A673 (cell line): ENCODE measurements at places on chromosomes 2 and 18. TPM values are rescaled to one million over a fixed set of nuclear protein-coding genes. Genes with fewer than 3 reads are reported as not detected.

DNA sequence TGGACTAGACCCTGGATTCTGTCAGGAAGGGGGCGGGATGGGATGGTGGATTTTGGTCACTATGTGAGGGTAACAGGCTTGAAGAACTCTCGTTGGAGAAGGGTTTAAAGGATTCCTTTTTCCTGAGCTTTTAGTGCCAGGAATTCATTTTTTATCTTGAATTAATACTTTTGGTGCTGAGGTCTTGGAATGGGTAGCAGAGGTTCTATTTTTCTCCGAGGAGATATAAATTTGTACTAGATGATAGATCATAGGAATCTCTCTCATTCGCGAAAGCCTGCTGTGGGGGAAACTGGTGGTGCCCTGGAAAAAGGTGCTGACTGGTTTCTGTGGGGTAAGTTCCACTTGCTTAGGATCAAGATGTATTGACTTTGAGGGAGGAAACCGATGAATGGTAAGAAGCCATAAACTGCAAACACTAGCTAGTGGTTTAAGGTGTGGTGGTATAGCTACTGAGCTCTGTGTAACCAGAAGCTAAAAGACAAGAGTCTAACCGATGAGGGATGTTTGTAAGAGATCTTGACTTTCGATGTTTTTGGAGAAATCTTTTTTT, 706 bp downstream of the AGPS start:
- DNase-seq: no peak

GRCh38 chr18:37403100-37403781, 162.4 kb downstream of the CELF4 start:
- DNase-seq: no peak

- no peak for DNase-seq
Measured at GRCh38 chr2:85560812-85561279, 447 bp downstream of the GGCX start.

GRCh38 chr2:119005051-119005450, 63.1 kb downstream of the MARCO start:
- DNase-seq: no peak

TLX2 gene
- total RNA-seq: not detected in 2 replicates

FMNL2 gene
- 42.2 and 43.1 TPM in 2 replicates for total RNA-seq
